ENCODE measurements at places on chromosomes 7 and 10.

GRCh38 chr7:107856806-107857540 lies 34.0 kb upstream of the DLD start:
- no peak for DNase-seq

GRCh38 chr10:12730809-12731519 lies 270.5 kb downstream of the CCDC3 start:
- DNase-seq, result no peak

DNA sequence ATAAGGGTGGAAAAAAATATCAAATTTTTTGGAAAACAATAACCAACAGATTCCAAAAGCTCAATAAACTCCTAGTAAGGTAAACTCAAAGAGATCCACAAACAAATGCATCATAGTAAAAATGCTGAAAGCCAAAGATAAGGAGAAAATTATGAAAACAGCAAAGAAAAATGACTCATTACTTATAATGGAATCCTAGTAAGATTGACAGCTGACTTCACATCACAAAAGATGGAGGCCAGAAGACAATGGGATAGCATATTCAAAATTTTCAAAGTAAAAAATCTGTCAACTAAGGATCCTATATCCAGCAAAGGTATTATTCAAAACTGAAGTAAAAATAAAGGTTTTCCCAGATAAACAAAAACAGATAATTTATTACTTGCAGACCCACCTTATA lies 183.4 kb upstream of the VIPR2 start:
- peak; percentile 4 for DNase-seq

DNA sequence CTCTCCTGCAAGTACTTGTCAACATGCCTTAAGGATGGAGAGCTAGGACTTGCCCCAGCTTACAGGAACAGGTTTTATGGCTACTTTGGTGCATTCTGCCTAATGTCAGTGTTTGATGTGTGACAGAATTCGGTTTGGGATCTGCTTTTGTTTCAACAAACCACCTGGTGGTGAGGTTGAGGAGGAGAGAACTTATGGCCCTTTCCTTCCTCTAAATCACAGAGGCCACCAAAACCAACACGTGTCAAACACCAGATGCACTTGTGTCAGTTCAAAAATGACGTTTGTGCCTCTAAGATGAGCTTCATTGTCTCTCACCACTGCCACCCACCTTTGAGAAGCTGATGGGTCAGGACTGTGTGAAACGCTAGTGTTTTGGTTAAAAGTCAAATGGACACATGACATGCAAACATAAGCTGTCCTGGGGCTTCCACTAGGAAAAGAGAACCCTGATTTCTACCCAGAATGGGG lies 83.9 kb downstream of the OSBPL3 start:
- no peak for DNase-seq

GRCh38 chr7:116500078-116500853 lies 728 bp downstream of the CAV2 start:
- no peak for DNase-seq

GRCh38 chr10:69364232-69364940 lies 52.3 kb downstream of the TACR2 start:
- no peak for DNase-seq

DNA sequence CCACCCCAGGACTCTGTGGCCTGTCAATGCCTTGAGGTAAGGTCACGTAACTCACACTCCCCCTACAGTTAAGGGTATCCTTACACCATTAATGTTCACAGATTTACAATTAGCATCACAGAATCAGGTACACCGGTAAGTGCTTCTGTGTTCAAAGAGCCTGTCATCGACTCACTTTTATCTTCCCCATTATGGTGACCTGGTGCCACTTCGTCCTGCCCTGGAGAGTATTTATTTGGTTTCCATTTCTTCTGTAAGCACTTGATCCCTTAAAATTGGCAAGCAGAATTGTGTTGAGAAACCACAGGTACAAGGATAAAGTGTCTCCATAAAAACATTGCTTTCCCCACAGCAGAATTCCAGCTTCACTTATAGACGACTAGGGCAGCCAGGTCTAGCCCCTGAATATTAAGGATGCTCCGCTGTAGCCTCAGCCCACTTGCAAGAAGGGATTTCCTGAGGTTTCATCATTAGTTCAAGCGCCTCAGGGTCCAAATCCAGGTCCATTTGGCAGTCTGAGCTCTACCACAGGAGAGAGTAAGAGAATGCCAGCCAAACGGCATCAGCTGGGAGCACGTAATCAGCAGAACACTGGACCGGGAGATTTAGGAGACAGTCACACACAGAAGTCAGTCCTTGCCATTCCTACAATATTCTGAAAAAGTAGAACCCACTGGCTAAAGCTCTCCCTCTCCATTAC lies 10.1 kb downstream of the ATXN7L1 start:
- no peak for DNase-seq

Data from NCI-H1930 (cell line).